ENCODE measurements at places on chromosomes 2 and 18. TPM values are rescaled to one million over a fixed set of nuclear protein-coding genes. Genes with fewer than 3 reads are reported as not detected.

Gene VIL1
- total RNA-seq = 305 TPM

Gene BMP10
- total RNA-seq = not detected

Gene TMEM37
- 17.4 TPM for total RNA-seq

Gene PLA2R1
- total RNA-seq = 1.7 TPM

Gene CYBRD1
- 2.5 TPM for total RNA-seq

Gene POU3F3
- total RNA-seq = not detected

Gene CD8B2
- total RNA-seq = not detected

Gene HK2
- 20.0 TPM for total RNA-seq

Gene KATNAL2
- 6.1 TPM for total RNA-seq

Gene VAMP8
- 76.0 TPM for total RNA-seq

Gene TGFA
- total RNA-seq = 3.0 TPM

Gene MC5R
- total RNA-seq = not detected

Gene SCN3A
- total RNA-seq = 4.7 TPM

Gene COL3A1
- total RNA-seq = 30.4 TPM

Gene PLB1
- 0.78 TPM for total RNA-seq

Gene MYO3B
- total RNA-seq = 0.22 TPM

Gene INPP5D
- 9.0 TPM for total RNA-seq

Gene TNFAIP6
- not detected for total RNA-seq

Gene C2orf92
- total RNA-seq = 17.4 TPM

Gene RESP18
- total RNA-seq = not detected

Gene IL1RL1
- total RNA-seq = not detected

Gene GPR17
- not detected for total RNA-seq

Gene ALPP
- total RNA-seq = not detected

Gene PPP1R1C
- 5.6 TPM for total RNA-seq

Gene ALPI
- not detected for total RNA-seq

Gene TTC39C
- total RNA-seq = 28.8 TPM

Gene LCT
- 0.19 TPM for total RNA-seq

Gene MAP3K19
- not detected for total RNA-seq

Gene NXPH2
- total RNA-seq = 5.3 TPM

Gene IL18RAP
- not detected for total RNA-seq

Gene KCNE4
- 0.72 TPM for total RNA-seq

Gene HOXD12
- total RNA-seq = not detected

Gene CPO
- total RNA-seq = not detected

Gene CCDC138
- 27.3 TPM for total RNA-seq

Gene IL1RL2
- not detected for total RNA-seq

Gene TRIM43
- total RNA-seq = not detected

Gene VWA3B
- total RNA-seq = 0.47 TPM

Gene GKN2
- total RNA-seq = not detected

Gene RAPGEF4
- total RNA-seq = 11.9 TPM

Gene SALL3
- total RNA-seq = 0.51 TPM

Gene GAREM1
- total RNA-seq = 11.4 TPM

Gene SKOR2
- not detected for total RNA-seq

Gene POTEI
- 5.6 TPM for total RNA-seq

Gene FKBP1B
- 30.5 TPM for total RNA-seq

Gene DGUOK
- total RNA-seq = 63.8 TPM

Gene TACR1
- 0.73 TPM for total RNA-seq

Gene SETBP1
- total RNA-seq = 32.2 TPM

Gene SNORC
- total RNA-seq = 1.8 TPM

Gene AQP12A
- total RNA-seq = not detected

Gene PARD3B
- total RNA-seq = 34.4 TPM

Gene ARL5A
- 68.6 TPM for total RNA-seq

Gene TUBB8B
- 0.93 TPM for total RNA-seq

Gene EIF2AK2
- total RNA-seq = 36.5 TPM

Gene GKN1
- total RNA-seq = not detected

Gene ASB1
- 46.8 TPM for total RNA-seq

Gene SGPP2
- total RNA-seq = 19.8 TPM

Gene APOB
- total RNA-seq = 22.2 TPM

Gene SATB2
- total RNA-seq = 4.7 TPM
